ENCODE measurements at places on chromosomes 12 and 14.

GRCh38 chr12:67989184-67989920 is at the start of gene IFNG-AS1:
IFNG-AS1 (plus strand) TSS chr12:67989447.
- DNase-seq = no peak

DNA sequence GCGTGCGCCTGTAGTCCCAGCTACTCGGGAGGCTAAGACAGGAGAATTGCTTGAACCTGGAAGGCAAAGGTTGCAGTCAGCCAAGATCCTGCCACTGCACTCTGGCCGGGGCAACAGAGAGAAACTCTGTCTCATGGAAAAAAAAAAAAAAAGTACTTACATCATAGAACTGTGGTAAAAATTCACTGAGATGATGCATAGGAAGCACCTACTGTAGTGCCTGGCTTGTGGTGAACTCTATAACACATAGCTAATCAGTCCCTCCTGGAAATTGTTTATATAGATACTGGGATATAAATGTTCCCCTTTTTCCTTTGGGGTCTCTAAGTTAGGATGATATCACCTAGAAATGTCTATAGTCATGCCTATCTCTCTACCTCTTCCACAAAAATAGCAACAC is 89.7 kb upstream of the CPM start:
- DNase-seq = no peak

DNA sequence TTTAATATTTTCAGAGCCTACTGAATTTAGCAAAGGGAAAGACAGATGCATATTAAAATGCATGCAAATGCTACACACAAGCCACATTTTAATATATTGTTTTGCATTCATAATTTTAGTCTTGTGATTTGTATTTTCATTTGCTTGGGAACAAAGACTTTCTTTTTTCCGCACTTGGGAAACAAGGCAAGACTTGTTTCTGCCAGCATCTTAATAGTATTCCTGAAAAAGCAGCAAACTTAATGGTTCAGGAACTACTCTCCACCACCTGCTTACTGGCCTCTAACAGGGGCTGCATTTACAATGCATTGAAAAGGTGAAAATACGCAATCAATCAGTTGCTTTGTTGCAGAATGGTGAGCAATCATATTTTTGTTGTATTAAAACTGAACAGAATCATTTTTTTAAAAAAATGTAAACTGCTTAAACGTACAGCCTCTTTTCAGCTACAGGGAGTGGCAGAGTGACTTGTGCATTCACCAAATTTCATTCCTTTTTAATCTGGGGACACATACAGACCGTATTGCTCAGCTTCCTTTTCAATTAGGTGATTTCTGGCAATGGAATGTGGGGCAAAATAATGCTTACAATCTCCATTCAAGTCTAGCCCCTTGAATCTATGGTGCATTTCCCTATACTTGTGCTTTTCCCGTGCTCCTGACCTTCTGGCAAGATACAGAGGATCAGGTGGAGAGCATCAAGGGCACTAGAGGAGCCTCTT is 144.1 kb upstream of the BTG1 start:
- DNase-seq = peak; percentile 66

GRCh38 chr14:65958664-65959562 is 527.3 kb upstream of the CCDC196 start:
- peak; percentile 30 for DNase-seq

DNA sequence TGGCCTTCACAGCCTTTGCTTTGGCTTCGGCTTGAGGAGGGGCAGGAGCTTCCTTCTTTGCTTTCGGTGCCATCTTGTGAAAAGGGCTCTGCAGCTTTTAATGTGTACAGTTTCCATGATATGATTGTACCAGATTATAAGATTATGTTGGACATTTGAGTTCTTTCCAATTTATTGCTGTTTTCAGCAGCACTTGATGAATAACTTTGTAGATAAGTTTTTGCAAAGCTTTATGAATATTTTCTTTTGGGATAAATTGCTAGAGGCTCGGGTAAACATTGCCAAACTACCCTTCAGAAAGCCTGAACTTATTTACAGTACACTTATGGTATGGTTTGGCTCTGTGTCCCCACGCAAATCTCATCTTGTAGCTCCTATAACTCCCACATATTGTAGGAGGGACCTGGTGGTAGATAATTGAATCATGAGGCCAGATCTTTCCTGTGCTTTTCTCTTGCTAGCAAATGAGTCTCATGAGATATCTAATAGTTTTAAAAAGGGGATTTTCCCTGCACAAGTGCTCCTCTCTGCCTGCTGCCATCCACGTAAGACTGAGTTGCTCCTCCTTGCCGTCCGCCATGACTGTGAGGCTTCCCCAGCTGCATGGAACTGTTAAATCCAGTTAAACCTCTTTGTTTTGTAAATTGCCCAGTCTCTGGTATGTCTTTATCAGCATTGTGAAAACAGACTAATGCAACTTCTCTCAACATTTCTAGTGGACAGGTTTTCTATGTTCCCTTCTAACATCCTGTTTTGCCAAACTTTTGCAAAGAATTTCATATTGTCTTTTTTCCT is 70.4 kb downstream of the RCOR1 start:
- no peak for DNase-seq

DNA sequence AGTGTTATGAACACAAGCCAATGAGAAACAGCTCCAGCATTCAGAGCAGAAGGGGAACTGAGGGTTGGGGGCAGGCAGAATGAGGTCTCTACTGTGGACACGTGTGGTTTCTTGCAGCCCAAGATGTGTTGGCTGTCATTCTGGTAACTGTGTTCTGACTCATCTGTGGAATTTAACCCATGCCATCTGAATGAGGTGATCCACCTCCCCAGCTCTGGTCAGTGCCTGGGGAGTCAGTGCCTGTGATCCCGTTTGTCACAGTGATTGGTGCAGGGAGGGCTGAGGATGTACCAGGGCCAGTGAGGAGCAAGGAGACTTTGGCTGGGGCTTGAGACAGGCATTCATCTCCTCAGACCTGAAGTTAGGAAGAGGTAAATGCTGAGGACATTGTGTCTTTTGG is 216.8 kb downstream of the MSRB3 start:
- DNase-seq = peak; percentile 68

DNA sequence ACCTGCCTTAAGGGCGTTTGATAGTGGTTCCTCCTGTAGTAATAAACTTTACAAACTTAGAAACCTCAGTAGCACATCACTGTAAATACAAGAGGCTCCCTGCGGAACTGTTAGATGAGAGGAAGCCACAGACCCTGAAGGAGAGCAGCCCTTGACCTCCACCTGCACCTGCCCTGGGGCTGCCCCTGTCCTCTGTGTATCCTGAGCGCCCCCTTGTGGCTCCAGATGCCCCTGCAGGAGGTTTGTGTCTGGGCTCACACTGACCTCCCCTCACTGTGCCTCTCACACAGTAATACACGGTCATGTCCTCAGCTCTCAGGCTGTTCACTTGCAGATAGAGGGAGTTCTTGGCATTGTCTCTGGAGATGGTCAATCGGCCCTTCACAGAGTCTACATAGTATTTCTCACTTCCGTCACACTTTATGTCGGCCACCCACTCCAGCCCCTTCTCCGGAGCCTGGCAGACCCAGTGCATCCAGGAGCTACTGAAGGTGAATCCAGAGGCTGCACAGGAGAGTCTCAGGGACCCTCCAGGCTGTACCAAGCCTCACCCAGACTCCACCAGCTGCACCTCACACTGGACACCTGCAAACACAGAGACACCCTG is 1059.8 kb downstream of the TMEM121 start:
- DNase-seq = no peak

DNA sequence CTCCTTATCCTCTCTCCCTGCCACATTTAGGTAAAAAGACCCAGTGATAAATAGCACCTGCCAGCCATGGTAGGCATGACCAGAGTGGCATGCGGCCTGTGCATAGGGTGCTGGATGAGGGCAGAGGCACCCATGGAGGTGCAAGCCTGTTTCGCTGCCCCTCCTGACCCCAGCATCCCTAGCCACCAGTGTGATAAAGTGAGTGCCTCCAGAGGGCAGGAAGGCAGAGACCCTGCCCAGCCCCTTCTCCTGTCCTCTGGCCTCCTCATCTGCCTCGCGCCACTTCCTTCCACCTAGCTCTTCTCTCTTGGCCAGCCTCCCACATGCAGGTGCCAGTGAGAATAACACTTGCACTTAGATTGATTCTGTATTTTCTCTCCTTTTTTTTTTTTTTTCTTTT is 108.3 kb upstream of the FUT8 start:
- no peak for DNase-seq

DNA sequence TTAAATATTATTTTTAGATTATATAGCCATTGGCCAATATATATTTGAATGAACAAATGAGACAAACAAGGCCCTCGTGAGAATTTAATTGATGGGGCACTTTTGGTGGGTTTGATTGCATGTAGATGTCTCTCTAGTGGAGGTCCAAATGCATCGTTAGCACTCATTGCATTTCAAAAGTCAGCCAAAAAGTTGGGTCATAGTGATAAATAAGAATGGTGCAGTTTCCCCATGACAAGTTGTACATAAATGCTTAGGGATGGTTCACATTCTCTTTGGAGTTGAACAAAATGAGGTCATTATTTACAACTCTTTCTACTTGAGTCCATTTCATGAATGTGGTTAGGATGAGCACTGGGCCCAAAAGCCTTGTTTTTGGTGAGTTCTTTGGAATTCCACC is 1.0 kb downstream of the BEST3 start:
- no peak for DNase-seq

GRCh38 chr12:113016796-113017195 is 38.5 kb downstream of the OAS2 start:
- no peak for DNase-seq

- no peak for DNase-seq
These were observed 163.7 kb upstream of the RPH3A start for GRCh38 chr12:112627851-112628250.

GRCh38 chr14:99072956-99073355 is 199.0 kb downstream of the BCL11B start:
- DNase-seq = no peak

- peak; percentile 66 for DNase-seq
These were observed 78.0 kb downstream of the NOC4L start for GRCh38 chr12:132222096-132222807.

- no peak for DNase-seq
These were observed 8.9 kb downstream of the ARL6IP4 start for GRCh38 chr12:122989225-122989839.

DNA sequence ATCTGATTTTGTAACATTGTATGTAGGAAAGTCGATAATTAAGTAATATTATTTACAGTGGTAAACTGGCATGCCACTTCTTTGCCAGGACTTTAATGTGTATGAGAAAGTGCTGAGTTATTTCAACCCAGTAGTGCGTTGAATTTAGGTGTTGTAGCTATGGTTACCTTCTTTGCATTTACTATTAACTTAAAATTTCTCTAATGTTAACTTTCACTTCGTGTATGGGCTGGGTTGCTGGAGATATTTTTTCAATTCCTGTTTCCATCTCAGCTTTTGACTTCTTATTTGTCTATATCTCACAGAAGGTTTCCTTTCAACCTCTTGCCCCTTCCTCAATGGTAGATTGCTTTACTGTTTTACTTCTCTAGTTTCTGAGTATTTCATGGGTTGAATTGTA is 1345.6 kb downstream of the FSCB start:
- no peak for DNase-seq

GRCh38 chr12:120169946-120170345 is 24.6 kb downstream of the GCN1 start:
- DNase-seq = no peak

DNA sequence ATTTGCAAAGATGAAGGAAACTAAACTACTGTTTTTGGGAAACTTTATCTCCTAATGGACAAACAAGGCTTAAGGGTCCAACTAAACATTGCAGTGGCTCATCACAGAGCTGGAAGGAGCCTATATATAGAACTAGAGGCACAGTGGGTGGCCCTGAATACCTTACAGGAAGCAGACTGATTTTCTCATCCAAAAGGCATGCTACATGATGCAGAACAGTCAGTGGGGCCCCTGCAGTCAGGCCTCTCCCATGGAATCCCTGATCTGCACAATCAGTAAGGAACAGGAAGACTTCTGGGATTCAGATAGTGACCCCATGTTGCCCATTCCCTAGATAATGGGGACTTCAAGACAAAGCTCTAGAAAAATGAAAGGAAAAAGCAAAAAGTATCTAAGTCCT is 1.9 kb upstream of the LLPH start:
- peak; percentile 72 for DNase-seq

DNA sequence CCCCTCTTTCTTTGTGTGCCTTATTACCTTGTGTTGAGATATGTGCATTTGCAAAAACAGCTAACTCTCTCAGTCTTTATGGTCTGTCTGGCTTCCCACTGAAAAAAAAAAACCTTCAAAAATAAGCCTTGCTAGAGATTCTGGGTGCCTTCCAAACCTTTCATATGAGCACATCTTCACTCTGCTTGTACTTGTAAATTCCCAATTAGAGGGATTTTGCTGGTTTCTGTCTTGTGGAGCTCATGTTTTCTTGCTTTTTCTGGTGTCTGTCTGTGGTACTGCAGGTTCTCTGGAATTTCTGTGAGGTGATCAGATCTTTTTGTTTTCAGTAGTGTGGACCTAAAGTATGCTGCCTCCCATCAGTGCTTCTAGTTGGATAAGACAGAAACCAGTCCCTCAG is 100.1 kb downstream of the PIK3C2G start:
- DNase-seq = peak; percentile 4

- peak; percentile 99 for DNase-seq
These were observed 22.9 kb downstream of the VDR start for GRCh38 chr12:47881826-47882427.

DNA sequence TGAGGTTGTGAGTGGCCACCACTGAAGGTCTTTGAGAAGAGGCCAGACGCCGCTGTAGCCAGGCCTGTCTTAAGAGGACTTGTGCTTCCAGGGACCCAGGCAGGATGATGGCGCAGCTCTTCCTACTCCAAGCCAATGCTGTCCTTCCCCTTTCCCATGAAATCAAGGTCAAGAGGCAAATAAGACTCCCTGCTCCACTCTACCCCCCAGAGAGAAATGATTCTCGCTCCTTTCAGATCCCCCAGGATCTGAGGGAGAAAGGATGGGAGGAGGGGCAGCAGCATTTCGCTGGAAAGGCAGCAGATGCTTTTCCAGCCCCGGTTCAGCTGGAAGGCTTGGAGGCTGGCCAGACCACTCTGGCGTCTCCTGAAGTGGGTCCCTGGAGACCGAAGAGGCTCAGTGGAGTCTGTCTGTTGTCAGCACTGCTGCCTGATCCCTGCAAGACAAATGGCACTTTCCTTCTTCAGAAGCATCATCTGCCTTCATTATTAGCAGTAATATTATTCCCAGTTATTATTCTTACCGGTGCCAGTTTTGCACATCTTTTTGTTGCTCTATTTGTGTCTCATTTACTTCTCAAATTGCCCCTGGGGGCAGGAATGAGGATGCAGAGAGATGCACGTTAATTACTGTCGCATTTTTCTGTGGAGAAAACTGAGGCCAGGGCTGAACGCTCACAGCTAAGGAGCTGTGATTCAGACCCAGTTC is 51.4 kb downstream of the C14orf132 start:
- peak; percentile 80 for DNase-seq

DNA sequence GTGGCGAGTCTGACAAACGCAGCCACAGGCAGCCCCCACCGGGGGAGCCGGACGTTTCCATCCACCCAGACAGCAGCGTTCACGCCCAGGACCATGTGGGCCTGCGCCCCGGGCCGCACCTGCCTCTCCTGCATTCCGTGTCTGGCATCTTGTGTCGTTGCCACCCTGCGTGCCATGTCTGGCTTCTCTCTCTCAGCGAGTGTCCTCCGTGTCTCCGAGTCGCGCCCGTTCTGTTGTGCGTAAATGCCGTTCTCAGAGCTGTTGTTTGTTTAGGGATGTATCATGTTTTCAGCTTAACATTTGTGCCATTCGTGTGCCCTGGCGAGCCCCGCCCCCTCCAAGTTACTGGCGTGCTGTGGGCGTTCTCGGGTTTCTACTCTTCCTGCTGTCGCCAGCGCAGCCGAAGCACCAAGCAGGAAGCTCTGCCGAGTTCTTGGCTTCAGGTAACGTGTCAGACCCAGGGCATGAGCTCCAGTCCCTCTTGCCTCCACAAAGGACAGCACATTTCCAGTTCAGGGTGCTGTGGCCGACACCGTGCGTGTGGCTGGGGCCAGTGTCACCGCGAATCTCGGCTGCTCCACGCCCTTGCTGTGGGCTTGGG is 34.6 kb downstream of the NOC4L start:
- no peak for DNase-seq
